ENCODE measurements at places on chromosomes 11 and 22.

DNA sequence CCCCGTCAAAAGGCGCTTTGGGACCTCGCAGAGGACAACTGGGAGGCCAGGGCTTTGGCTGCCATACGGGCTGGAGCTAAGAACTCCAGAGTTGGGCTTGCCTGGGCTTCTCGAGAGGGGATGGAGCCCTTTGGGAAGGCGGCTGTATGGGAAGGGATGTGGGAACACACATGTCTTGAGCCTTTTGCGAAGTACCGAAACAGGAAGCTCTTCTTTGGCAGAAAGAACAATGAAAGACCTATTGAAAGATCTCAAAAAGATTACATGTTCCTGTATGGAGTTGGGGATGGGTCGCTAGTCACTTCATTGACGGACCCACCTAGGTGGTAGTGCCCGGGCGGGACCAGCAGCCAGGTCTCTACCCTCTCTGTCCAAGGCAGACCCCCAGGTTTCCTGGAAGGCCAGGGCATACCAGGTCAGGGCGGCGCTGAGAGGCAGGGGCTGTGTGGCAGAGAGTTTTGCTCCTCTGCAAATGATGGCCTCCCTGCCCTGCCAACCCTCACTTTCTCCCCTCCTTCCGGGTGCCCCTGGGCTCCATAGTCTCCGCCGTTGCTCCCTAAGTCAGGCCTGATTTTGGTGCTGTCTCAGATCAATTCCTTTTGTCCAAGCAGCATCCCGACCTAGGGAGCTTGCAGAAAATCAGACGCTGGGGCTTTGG lies 1.0 kb downstream of the ST14 start:
- DNase-seq = peak; percentile 38

- no peak for DNase-seq
Observed at GRCh38 chr11:11909727-11910126, 68.0 kb downstream of the USP47 start.

GRCh38 chr11:86091086-86091485 lies 22.2 kb upstream of the PICALM start:
- DNase-seq = no peak

DNA sequence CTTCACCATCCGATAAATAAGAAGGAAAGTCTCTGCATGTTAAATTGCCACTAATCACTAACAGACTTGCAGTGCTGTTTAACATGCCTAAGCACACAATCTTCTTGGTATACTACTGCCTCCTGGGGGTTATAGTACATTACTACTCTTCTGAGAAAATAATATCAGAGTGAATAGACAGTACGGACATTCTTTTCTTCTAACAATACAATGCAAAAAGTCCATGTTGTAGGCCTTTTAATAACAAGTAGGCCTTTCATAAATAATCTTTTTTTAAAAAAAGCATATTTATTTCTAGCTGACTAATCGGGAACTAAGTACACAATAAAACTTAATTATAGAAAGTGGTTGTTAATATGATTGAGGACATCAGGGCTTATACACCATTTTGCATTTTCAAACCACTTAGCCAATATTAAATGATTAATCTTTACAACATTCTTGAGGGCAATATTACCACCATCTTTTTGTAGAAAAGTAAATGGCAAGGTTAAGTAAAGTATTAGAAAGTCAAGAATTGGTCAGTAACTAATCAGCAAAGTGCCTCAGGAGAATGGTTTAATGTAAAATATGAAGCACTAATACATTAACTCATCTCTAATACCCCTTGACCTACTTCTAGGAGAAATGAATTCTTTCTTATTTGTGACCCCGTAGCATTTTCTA lies 84.7 kb downstream of the TTC28 start:
- DNase-seq = peak; percentile 69

- peak; percentile 90 for DNase-seq
Observed at GRCh38 chr11:12174477-12175143, 64.2 kb downstream of the MICAL2 start.

DNA sequence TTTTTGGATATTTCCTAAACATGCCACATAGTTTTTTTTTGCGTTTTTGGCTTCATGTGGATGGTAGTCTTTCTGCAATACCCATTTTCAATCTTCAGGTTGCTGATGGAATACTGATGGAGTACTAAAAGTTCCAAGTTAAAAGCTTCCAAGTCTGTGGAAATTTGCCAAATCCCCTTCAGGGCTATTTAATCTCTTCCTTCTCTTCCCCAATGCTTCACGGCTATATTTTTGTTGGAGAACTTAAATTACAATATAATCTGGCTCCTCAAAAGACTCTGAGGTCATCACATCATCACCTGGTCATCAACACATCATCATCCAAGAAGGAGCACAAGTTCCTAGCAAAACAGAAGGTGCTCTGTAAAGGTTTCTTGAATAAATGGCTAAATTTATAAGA lies 881.0 kb upstream of the TENM4 start:
- DNase-seq = no peak

- no peak for DNase-seq
Observed at GRCh38 chr22:32132783-32133182, 26.3 kb downstream of the C22orf42 start.

DNA sequence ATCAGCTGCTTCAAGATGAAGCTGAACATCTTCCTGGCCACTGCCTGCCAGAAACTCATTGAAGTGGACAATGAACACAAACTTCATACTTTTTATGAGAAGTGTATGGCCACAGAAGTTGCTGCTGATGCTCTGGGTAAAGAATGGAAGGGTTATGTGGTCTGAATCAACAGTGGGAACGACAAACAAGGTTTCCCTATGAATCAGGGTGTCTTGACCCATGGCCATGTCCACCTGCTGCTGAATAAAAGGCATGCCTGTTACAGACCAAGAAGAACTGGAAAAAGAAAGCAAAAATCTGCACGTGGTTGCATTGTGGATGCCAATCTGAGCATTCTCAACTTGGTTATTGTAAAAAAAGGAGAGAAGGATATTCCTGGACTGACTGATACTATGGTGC lies 22.2 kb upstream of the BIRC3 start:
- no peak for DNase-seq

DNA sequence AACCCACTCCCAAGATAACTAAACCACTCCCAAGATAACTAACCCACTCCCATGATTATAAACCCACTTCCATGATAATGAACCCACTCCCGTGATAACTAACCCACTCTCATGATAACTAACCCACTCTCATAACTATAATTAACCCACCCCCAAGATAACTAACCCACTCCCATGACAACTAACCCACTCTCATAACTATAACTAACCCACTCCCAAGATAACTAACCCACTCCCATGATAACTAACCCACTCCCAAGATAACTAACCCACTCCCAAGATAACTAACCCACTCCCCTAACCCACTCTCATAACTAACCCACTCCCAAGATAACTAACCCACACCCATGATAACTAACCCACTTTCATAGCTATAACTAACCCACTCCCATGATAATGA lies 30.1 kb upstream of the CELSR1 start:
- DNase-seq = no peak

GRCh38 chr11:61390161-61390560 lies 2.2 kb upstream of the TMEM216 start:
- DNase-seq = no peak

GRCh38 chr22:26377170-26377830 lies 51.8 kb upstream of the ASPHD2 start:
- peak; percentile 6 for DNase-seq

GRCh38 chr22:30169002-30169401 lies 77.6 kb downstream of the LIF start:
- DNase-seq = no peak

GRCh38 chr11:1807264-1807995 lies 27.4 kb upstream of the SYT8 start:
- no peak for DNase-seq

GRCh38 chr11:117902001-117902845 lies 25.8 kb upstream of the FXYD6 start:
- DNase-seq = no peak

DNA sequence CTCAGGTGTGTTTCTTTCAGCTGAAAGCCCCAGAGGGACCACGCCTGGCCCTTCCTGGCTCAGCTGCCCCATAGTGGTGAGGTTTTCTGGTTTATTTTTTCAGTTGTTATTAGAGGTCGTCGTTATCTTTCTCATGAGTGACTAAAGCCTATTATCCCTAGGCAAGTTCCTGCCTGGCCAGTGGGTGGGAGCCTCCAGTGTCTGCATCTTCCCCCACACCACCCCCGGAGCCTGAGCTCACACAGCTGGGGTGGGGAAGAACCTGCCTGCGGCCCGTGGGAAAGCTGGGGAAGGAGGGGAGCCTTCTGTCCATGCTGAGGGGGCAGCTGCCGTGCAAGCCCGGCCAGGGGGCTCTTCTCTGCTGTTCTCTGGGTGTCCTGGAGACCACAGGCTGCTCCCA lies 24.3 kb upstream of the PPFIA1 start:
- no peak for DNase-seq

- DNase-seq = peak; percentile 97
Observed at GRCh38 chr11:78424334-78425270, 7.0 kb upstream of the GAB2 start.

GRCh38 chr22:17882162-17882561 lies 107.9 kb upstream of the BID start:
- DNase-seq = no peak

GRCh38 chr11:65880844-65881421 lies 1.3 kb downstream of the CTSW start:
- DNase-seq = no peak

DNA sequence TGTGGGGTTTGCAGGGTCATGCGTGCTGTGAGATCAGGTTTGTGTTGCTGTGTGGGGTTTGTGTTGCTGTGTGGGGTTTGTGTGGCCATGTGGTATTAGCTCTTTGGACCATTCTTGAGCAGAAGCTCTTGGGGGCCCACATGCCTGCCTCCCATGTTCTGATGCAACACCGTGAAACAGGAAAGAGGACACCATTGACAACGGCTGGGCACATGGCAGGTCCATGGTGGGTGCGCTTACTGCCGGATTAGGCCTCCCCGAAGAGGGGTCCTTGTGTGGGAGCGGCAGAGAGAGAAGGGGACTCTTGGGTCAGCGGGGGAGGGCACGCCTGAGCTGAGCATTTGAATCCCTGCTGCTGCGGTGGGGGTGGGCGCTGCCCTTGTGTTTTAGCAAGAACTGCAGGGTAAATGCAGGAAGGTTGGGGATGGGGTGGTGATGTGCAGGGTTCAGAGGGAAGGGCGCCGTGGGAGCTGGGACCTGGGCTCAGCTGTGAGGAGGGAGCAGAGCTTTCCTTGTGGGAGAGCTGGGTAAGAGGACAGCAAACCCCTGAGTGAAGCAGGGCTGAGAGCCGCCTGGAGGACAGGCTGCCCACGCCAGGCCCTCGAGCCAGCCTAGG lies 361.5 kb downstream of the TBC1D22A start:
- no peak for DNase-seq

- peak; percentile 84 for DNase-seq
Observed at GRCh38 chr11:96263238-96263763, 79.7 kb downstream of the MAML2 start.

DNA sequence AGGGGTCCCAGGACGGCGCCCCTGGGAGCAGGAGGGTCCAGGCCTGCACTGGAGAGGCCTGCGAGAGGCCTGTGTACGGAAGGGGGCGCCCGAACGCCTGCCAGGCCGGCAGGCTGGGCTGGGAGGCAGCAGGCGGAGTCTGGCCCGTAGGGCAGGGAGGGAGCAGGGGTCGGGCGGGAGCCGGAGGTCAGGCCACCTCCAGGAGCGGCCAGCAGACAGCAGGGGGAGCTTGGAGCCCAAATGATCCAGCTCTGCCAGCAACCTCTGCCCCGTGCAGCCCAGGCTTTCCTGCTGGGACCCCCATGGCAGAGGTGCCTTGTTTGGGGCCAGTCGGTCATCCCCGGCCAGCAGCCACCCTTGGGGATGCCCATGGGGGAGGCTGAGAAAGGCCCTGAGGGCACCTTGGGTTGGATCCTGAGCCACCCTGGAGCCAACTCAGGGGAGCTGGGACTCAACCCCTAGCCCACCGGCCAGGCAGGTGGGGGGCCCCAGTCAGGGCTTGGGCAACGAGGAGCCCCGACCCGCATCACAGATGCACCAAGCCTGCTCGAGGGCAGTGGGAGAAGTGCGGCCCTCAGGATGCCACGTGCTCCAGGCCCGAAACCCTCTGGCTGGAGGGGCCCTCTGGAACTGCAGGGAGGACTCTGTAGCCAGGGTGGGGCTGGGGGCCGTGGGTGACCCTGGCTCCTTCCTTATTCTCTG lies 9.6 kb upstream of the SYT8 start:
- DNase-seq = peak; percentile 60

- DNase-seq = peak; percentile 97
Observed at GRCh38 chr11:68003846-68004550, at the start of gene UNC93B1. Gene UNC93B1, minus strand, starts transcription at chr11:68004097. Its CDS starts 54 bp downstream, at chr11:68004043.

DNA sequence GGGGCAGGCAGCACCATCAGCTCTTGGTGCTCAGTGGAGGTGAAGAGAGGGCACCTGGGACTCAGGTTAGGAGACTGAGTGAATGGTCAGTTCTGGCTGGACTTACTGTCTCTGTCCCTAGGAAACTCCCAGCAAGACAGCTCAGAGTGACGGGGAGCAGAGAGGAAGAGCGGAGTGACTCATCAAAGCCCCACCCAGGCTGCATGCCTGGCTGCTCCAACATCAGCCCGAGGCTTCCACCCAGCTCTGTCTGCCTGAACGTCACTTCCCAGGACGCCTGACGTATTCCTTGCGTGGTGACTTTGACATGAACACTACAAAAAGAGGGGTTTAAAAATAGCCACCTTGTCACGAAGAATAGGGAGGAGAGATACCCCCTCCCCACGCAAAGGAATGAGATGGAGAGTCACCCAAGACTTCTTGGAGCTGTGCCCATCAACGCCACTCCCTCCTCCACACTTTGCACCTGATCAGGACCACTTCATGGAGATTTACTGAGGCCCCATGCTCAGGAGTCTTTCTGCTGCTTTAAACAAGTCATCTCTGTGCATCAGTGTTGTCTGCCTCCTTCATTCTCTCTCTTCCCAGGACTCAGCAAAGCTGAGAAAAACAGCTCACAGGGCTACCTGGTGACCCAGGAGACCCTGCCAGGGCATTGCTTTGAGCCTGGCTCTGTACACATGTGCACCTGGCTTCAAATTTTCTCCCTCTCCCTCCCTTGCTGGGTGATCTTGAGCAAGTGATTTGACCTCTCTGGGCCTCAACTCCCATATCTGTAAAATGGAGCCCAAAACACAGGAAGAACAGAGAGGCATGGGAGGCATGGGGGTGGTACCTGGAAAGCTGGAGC lies 83.1 kb downstream of the MN1 start:
- DNase-seq = peak; percentile 93

DNA sequence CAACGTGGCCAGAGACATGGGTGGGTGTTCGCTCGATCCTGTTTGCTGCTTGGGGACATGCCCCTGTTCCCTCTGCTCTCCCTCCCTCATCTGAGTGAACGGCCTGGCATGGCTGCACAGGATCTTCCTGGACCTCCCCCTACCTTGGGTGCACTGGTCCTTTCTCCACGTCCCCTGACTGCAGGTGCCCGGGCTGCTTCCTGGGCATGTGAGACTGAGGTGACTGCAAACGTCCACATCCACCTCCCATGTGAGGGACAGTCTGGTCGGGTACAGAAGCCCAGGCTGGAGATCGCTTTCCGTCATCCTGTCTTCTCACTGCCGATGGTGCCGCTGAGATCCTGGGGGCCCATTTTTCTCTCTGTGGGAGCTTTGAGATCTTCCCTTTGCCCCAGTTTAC lies 11.8 kb downstream of the SULT4A1 start:
- no peak for DNase-seq

GRCh38 chr11:4839851-4840549 lies 9.0 kb downstream of the OR51S1 start:
- DNase-seq = no peak

GRCh38 chr22:33952776-33953175 lies 32.5 kb upstream of the LARGE1 start:
- DNase-seq = no peak
